NCI-H187 (cell line): ENCODE measurements at places on chromosomes 1 and 21.

DNA sequence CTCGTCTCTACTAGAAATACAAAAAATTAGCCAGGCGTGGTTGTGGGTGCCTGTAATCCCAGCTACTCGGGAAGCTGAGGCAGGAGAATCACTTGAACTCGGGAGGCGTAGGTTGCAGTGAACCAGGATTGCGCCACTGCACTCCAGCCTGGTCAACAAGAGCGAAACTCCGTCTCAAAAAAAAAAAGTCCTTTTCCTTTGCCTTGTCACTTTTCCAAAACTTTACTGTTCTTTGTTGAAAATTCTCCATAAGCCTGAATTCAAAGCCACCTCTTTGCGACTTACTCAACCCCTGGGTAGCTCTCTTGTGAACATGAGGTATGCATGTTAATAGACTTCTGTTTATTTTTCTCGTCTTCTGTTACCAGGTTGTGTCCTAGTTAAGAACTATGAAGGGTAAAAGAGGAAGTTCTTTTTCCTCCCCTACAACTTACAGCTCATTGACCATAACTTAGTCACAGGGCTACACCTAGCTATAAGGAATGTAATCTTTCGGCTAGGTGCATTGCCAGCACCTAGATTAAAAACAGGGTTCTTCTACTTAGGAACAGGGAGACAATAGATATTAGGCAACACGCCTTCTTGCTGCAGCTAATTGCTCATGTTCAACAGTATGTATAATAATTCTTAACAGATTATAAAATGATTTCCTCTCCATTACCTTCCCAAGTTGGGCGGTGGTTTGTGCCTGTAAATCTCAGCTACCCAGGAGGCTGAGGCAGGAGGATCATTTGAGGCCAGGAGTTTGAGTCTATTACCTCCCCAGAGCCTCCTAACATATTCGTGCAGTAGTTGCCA, 40.9 kb downstream of the PTAFR start:
- DNase-seq = no peak

GRCh38 chr1:187038784-187039183, 210.0 kb downstream of the PLA2G4A start:
- no peak for DNase-seq

- DNase-seq = no peak
Measured at GRCh38 chr1:177912991-177913390, 56.9 kb downstream of the SEC16B start.

GRCh38 chr1:114668373-114668772, 1.5 kb downstream of the DENND2C start:
- no peak for DNase-seq

DNA sequence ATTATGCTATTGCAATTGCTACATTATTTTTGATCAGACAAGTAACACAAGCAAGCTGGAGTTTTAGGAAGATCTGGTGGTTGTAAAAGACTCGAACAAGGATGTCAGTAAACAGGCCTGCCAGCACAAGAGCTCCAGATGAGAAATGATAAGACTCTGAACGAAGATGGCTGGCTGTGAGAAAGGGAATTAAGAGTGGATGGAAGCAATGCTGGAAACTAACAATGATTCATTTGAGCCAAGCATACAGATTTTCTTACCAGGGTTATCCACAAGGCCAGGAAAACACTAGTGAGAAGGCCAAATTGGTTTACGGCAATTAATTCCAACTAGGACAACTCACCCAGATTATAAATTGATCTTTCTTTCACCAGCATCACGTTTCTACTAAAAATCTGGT, 54.2 kb downstream of the NRIP1 start:
- no peak for DNase-seq

DNA sequence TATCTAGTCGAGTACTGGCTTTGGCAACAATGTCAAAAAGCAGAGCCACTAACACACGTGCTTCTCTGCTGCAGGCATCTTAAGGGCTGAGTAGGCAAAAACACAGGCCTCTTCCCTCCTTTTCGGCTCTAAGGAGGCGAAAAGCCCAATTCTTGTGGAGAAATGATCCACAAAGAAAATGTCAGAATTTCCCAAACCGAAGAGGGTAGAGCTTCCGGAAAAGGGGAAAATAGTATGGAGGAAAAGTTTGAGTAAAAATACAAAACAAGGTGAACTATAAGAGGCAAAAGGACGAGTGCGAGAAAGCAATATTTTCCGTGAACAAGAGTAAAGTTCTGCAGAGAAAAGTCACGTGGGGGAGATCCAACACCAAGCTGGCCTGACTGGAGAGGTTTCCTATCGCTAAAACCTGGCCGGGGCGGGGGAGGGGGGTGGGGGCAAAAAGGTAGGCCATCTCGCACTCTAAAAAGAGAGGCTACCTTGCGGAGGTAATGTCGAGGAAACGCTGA, 551 bp downstream of the ZRANB2 start:
- DNase-seq = no peak
